ENCODE measurements at places on chromosomes 2 and 18. TPM values are rescaled to one million over a fixed set of nuclear protein-coding genes. Genes with fewer than 3 reads are reported as not detected.

GRCh38 chr2:51011254-51011653, 20.7 kb downstream of the NRXN1 start:
- no peak overlapping the region for H3K4me3 ChIP-seq
- H3K36me3 ChIP-seq, result no peaks in the 10 kb centered on the region
- H3K27ac ChIP-seq, result no peak overlapping the region

- no peak for DNase-seq
- peaks cover 26% of the 10 kb centered on the region for H3K4me1 ChIP-seq
- H3K27ac ChIP-seq, result no peak overlapping the region
- peaks cover 9% of the 10 kb centered on the region for H3K27me3 ChIP-seq
These were observed 26.0 kb upstream of the NOTO start for GRCh38 chr2:73176205-73176880.

DNA sequence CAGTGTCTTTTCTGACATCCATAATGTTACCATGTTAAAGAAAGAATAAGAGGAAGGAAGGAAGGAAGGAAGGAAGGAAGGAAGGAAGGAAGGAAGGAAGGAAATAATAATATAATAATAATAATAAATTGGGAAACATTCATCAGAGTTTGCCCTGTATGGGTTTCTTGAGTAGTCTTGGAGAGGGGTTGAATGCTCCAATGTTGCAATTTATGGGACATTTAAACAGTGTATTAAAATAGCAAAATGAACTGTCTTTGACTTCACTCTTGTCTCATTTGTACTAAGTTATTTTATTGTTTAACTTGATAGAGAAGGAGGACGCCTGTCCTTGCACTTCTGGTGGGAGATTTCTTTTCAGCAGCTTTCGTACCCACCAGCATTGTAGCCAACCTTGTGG, 277.7 kb downstream of the RNF144A start:
- H3K4me3 ChIP-seq, result no peak overlapping the region
- H3K27me3 ChIP-seq, result no peaks in the 10 kb centered on the region
- no peaks in the 10 kb centered on the region for H3K36me3 ChIP-seq
- H3K4me1 ChIP-seq, result no peaks in the 10 kb centered on the region
- H3K27ac ChIP-seq, result no peak overlapping the region

Gene BMP10
- polyA plus RNA-seq, result not detected

Gene RPRM
- polyA plus RNA-seq, result not detected

DNA sequence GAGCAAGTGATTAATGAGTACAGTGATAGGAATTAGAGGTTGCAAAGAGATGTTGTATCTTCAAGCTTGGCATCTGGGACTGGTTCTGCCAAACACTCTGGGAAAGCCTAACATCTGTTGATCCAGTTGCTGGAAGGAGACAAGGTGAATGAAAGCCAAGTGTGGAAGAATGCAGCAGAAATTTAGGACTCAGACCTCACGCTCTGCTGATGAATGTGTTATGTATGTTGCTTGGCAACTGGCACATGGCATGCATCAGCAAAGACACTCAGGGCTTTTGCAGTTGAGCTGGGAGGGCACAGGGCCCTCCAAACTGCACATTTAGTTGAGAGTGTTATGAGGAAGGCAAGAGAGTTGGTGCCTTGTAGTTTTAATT, 105.5 kb downstream of the COLEC12 start:
- no peak overlapping the region for H3K4me3 ChIP-seq
- no peaks in the 10 kb centered on the region for H3K36me3 ChIP-seq
- DNase-seq, result no peak
- H3K27ac ChIP-seq, result no peak overlapping the region
- H3K27me3 ChIP-seq, result no peaks in the 10 kb centered on the region
- H3K4me1 ChIP-seq, result no peaks in the 10 kb centered on the region

Gene RBKS
- polyA plus RNA-seq, result 3.8 TPM

GRCh38 chr2:67216103-67216502, 181.0 kb upstream of the ETAA1 start:
- no peaks in the 10 kb centered on the region for H3K4me1 ChIP-seq
- no peaks in the 10 kb centered on the region for H3K27me3 ChIP-seq
- no peak for DNase-seq
- H3K4me3 ChIP-seq, result no peak overlapping the region

- no peak overlapping the region for H3K4me3 ChIP-seq
- peaks cover 3% of the 10 kb centered on the region for H3K4me1 ChIP-seq
- H3K27me3 ChIP-seq, result peaks cover 24% of the 10 kb centered on the region
- H3K36me3 ChIP-seq, result no peaks in the 10 kb centered on the region
- H3K27ac ChIP-seq, result no peak overlapping the region
These were observed 40.6 kb upstream of the MRPL19 start for GRCh38 chr2:75605770-75606529.

GRCh38 chr2:139652385-139652784, 872.2 kb upstream of the NXPH2 start:
- no peak for DNase-seq
- no peak overlapping the region for H3K27ac ChIP-seq
- H3K4me3 ChIP-seq, result no peak overlapping the region

DNA sequence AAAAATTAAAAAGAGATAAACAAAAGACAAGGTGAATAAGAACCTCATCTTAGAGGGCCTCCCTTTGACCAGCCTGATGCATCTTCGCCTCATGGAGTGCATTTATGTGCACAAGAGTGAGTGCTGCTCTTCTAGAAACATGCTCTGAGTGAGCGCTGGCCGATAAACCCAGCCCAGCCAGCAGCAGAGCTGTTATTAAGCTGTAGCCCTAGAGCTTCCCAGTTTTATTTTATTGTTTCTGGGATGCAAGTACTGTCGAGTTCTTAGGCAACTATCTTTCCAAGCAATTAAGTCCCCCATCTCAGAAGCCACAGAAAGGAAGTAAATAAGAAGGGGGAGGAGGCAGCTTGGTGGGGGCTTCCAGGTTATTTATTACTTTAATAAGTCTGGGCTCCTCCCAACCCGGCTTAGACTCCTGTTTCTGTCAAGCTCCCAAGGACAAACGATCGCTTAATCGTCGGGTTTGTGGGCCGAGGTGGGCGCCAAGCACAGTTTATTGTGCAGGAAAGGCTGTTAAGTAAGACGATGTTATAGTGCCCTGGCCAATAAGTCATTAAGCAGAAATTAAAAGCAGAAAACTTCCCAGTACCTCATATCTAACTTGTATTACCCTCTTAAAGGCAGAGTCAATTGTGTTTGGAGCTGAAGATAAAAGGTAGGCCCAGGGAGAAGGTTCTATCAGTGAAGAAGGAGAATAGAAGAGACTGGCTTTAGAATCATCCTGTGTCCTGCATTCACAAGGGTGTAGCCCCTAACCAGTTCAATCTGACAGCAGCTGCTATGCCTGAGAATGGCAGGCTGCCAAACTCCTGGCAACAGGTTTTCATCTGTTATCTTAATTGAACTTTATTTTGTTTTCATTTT, 176.3 kb downstream of the PIK3C3 start:
- no peak overlapping the region for H3K4me3 ChIP-seq
- H3K4me1 ChIP-seq, result no peaks in the 10 kb centered on the region
- no peaks in the 10 kb centered on the region for H3K27me3 ChIP-seq

Gene FSHR
- not detected for polyA plus RNA-seq

DNA sequence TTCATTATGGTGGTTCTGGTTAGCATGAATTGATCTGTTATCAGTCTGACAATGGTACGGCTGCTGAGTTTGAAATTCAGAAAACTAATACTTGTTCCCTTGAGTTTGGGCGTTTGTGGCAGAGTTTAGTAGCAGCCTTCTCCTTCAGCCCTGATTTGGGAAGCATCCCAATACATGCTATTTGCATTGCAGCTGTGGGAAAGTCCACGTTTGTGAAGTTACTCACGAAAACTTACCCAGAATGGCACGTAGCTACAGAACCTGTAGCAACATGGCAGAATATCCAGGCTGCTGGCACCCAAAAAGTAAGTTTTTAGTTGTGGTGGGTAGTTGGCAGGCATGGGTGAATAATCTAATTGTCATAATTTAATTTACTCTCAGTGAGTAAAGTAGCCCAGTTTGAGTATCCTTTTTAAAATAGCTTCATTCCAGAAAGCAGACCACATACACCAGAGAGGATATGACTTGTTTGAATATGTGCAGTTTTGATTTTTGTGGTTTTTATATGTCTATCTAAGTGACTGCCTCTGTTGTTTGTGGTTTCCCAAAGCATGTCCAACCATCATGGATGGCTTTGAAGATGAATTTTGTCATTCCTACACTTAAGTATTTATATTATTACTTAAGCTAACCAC, 12.2 kb downstream of the DGUOK start:
- H3K36me3 ChIP-seq, result peaks cover 28% of the 10 kb centered on the region
- H3K4me3 ChIP-seq, result no peak overlapping the region
- no peak overlapping the region for H3K27ac ChIP-seq
- H3K27me3 ChIP-seq, result no peaks in the 10 kb centered on the region

GRCh38 chr2:50872543-50872942, 159.4 kb downstream of the NRXN1 start:
- H3K4me1 ChIP-seq, result no peaks in the 10 kb centered on the region
- H3K27ac ChIP-seq, result no peak overlapping the region
- no peak overlapping the region for H3K4me3 ChIP-seq
- no peaks in the 10 kb centered on the region for H3K27me3 ChIP-seq
- no peak for DNase-seq

- no peak overlapping the region for H3K27ac ChIP-seq
- H3K4me3 ChIP-seq, result no peak overlapping the region
- H3K36me3 ChIP-seq, result no peaks in the 10 kb centered on the region
- no peak for DNase-seq
- no peaks in the 10 kb centered on the region for H3K27me3 ChIP-seq
These were observed 39.1 kb downstream of the ABCB11 start for GRCh38 chr2:168992026-168992425.

DNA sequence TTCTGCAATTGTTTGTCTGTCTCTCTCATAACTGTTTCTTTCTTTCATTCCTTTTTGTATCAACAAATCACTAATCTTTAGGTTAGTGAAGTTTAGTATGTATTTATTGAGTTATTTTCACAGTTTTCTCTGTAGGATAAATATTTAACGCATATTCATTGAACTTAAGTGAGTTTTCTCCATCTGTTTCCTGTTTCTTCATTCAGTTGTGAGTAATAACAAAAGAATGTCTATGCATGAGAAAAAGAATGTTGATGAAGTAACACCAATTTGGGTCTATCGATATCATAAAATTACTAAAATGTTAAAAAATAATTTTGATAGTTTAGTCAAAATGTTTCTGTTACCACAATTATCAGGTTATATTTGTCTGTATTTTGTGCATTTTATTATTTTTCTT, 948.0 kb downstream of the DSC3 start:
- H3K27ac ChIP-seq, result no peak overlapping the region
- no peak overlapping the region for H3K4me3 ChIP-seq
- H3K27me3 ChIP-seq, result no peaks in the 10 kb centered on the region
- DNase-seq, result no peak
- H3K4me1 ChIP-seq, result no peaks in the 10 kb centered on the region

Gene MTLN
- polyA plus RNA-seq, result 112 TPM

All from CD4-positive, CD25-positive, alpha-beta regulatory T cell (primary cell).